ENCODE measurements at places on chromosomes 16 and 17.

DNA sequence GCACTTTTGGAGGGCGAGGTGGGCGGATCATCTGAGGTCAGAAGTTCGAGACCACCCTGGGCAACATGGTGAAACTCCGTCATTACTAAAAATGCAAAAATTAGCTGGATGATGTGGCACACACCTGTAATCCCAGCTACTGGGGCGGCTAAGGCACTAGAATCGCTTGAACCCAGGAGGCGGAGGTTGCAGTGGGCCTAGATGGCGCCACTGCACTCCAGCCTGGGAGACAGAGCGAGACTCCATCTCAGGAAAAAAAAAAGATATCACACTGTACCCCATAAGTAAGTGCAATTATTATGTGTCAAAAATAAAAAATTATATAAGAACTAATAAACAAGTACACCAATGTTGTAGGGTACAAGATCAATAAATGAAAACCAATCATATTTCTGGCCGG lies 200.0 kb downstream of the CDRT15L2 start:
- no peak for DNase-seq

DNA sequence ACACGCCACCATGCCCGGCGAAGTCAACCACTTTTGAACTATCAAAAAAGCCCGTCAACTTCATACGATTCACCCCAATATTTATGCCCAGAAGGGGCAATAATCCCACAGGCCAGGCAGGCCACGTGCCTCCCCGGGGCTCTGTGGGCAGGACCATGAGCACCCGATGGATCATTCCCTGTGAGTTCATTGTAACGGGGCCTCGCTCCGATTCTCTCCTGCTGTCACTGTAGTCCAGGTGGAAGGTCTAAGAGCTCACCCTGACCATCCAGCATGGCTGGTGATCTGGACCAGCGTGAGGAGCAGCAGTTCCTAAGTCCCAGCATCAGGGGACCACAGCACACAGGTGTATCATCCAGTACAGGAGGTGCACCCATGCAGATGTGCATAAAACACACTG lies 77.5 kb upstream of the DOC2B start:
- DNase-seq: peak; percentile 20

- DNase-seq: no peak
Observed at GRCh38 chr17:1021147-1021546, 24.2 kb downstream of the TIMM22 start.

- peak; percentile 83 for DNase-seq
Observed at GRCh38 chr17:39753514-39754160, 15.9 kb downstream of the GRB7 start.

- no peak for DNase-seq
Observed at GRCh38 chr17:11547853-11548252, 50.4 kb upstream of the DNAH9 start.

DNA sequence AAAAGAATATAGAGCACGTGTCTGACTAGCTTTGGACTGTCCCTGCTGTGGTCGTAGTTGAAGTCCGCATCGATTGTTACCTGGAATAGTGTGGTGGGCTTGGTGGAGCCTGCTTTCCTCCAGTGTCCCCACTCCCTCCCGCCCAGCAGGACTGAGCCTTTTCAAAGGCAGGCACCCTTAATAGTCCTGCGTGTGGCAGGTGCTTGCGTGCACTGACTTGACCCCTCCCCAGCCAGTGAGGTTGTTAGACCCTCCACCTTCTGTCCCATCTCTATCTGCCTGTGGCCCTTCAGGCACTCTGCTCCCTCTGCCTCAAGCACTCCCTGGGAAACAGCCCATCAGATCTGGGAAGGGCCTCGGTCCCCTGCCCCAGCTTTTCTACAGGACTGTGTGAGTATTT lies 36.6 kb downstream of the TMEM11 start:
- DNase-seq: peak; percentile 0

- DNase-seq: no peak
Observed at GRCh38 chr16:22844416-22844815, 30.5 kb downstream of the HS3ST2 start.

GRCh38 chr16:82368041-82368440 lies 198.0 kb upstream of the MPHOSPH6 start:
- DNase-seq: peak; percentile 75

GRCh38 chr16:642189-643049 lies 791 bp downstream of the MCRIP2 start:
- DNase-seq: peak; percentile 85

Measured in stomach (tissue), 19 donors.